ENCODE measurements at places on chromosomes 7 and 10.

DNA sequence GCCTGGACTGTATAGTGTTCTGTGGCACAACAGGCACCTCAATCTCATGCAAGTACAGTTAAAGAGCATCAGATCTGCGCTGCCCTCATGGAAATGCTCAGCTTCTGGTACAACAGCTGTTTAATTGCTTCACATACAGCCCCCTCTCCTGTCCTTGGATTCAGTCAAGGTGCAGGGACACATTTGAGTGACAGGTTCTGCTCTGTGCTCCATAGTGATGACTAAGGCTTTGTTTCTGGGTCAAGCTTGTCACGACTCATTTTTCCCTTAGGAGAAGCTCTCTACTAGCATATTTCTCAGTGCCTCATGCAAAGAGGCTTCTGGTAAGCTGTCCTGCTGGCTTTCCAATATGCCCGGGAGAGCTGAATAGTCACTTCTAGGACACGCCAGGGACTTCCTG is 26.8 kb upstream of the MYO3A start:
- DNase-seq = no peak

DNA sequence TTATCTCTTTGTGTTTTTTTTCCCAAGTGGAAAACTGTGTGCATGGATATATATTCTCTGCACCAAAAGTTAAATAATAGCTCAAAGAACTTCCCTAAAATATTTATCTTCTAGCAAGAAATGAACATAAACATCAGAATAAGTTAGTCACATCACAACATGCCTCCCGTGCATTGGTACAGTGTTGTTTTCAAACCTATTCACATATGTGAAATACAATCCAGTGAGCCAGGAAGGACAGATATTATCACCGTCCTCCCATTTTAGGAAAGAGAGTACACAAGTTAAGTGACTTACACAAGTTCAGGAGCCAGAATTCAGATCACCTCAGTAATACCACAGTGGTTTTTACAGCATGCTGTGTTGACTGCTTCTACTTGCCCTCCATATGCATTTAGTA is 22.2 kb downstream of the ARMH3 start:
- no peak for DNase-seq

- DNase-seq = no peak
These were observed 52.8 kb downstream of the CHST15 start for GRCh38 chr10:124040451-124041188.

GRCh38 chr7:35522697-35523096 is 172.2 kb downstream of the HERPUD2 start:
- DNase-seq = no peak

GRCh38 chr7:107130487-107131220 is 38.1 kb upstream of the HBP1 start:
- no peak for DNase-seq

All from DMS79 (cell line).